ENCODE measurements at places on chromosomes 7 and 10.
A peak's percentile ranks its signal among the peaks of the same experiment; 100 is the strongest.

GRCh38 chr10:71805776-71806703, 32.7 kb upstream of the VSIR start:
- DNase-seq = no peak

GRCh38 chr7:81070956-81071355, 152.1 kb upstream of the SEMA3C start:
- DNase-seq = no peak

DNA sequence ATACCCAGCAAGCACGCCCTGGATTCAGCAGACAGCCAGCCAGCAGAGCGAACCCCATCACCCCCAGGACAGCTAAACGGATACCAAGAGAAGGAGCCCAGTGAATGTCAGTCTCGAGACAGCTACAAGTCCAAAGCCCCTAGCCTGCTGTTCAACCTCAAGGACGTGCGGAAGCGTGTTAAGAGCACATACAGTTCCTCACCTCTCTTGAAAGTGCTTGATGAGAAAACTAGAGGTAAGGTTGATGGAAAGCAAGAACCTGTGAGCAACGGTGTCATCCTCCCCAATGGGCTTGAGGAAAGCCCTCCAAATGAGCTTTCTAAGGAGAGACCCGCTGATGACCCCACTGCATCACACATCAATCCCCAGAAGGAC, 24.9 kb downstream of the C10orf71 start:
- DNase-seq = no peak

DNA sequence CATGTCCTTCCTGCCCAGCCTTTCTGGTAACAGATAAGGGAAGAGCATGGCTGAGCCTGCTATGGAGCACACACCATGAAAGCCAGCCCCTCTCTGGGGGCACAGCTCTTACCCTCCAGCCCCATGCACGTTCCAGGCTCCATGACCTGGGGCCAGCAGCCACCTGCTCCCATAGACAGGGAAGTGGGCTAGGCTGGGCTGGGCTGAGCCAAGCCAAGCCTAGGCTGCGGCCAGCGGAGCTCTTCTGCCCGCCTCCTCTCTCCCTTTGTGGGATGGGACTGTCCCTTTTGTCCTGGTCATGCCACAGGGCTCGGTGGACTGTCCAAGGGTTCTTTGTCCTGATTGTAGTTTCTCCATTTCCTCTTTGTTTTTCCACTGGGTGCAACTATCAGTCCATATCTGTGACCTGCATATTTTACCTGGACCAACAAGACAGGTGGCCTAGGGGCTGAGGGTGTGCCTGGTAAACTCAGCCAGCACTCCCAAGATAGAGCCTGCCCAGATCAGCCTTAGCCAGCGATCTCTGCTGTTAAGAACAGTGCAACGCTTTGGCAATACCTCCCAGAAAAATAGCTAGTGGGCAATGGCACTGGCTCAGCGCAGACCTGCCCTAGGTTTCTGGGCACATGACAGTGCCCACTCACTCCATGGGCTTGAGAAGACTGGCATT, 97.2 kb upstream of the BTBD16 start:
- DNase-seq = no peak

GRCh38 chr7:79876848-79877252, 257.8 kb upstream of the GNAI1 start:
- peak; percentile 90 for DNase-seq

DNA sequence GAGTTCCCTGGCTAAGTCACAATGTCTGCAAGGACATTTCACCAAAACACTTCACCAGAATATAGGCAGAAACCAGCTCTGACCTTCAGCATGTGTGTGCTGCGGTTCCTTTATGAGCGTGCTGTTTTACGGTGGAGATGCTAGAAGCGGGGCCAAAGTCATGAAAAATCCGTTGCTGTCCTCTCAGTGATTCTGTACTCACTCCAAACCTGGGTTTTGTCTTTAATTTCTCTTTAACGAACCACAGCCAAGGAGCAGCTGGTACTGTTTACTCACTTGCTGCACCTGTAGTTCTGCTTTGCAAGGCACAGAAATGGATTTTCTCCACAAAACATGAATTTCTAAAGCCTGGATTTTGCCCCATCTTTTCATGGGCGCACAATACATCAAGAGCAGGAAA, 639.9 kb downstream of the PHTF2 start:
- DNase-seq = no peak

DNA sequence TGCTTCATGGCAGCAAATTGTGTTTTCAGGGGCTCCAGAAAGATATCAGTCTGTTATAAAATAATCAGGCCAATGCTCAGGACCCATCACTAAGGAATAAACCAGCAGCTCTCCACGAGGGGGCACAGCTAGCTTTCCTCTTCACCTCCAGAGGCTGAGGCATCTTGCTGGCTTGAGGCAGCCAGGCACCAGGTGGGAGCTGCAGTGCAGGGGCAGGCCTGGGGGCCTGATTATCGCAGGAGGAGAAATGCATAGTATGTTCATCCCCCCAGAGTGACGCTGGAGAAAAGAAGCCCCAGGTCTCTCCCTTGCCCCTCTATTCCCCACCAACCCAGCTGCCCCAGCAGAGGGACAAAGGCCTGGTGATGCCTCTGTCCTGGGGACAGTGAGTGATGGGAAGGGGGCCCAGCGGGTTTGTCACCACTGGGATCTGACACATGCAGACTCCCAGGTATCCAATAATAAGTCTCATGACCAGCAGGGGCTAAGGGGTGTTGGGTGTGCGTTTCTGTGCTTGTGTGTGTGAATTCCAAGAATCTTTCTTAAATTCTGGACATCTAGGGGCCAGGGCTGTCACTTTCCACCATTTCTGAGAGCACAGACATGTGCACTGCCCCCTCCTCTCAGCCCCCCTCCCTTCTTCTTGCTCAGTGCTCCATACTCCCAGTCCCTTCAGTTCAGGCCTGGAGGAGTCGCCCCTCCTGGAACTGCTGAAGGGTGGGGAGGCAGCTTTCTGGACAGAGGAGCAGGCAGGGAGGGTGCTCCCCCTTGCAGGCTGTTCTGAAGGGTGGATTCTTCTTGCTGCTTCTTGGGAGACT, 128.1 kb upstream of the FAM20C start:
- DNase-seq = no peak

- DNase-seq = no peak
These were observed 107.7 kb downstream of the CACNA2D1 start for GRCh38 chr7:82335927-82336326.

GRCh38 chr10:71525092-71525491, 128.4 kb downstream of the CDH23 start:
- no peak for DNase-seq

DNA sequence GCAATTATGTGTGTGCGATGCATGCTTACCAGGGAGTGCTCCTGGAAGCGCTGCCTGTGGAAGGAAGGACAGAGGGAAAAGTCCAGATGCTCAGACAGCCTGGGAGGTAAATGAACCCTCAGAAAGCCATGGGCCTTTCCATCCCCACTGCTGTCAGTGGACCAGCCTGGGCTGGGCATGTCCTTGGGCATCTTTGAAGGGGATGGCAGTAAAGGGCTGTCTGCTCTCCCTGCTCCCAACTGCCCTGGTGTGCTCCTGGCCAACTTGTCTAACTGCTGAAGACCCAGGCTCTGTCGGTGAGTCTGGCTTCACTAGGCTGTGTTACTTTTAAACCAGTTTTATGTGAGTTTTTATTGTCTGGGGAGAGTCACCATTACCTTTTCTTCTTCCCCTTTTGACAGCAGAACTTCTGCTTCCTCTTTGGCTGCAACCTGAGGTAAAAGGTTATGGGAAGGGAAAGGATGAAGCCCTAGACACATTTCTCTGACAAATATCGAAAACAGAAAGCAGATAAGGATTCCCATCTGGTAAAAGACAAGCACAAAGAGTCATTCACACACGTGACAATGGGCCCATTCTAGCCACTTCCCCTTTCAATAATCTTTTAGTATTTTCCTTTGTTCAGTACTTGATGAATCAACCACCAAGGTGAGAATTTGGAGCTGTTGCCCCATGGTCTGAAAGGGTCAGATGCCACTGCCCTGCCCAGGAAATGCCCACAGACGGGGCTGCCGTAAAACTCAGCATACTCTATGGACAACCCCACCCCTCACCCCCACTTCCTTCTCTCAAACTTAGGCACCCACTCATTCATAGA, 27.6 kb upstream of the PIK3AP1 start:
- no peak for DNase-seq

DNA sequence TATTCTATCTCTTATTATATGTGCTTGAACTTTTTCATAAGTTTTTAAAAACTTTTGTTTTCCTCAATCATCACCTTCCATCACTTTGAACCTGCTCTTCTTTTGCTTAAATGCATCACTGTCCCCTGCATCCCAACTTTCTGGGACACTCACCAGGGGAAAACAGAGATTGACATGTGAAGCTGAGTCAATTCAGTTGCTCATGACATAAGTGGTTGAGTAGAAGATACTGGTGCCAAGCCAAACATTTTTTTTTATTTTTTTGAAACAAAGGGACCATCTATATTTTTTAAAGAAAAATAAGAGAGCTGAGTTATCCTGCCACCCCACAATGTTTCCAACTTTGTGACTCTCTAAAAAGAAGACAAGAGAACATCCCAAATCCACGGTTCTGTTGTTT, 61.8 kb upstream of the AHR start:
- DNase-seq = no peak

GRCh38 chr10:15558136-15558535, 161.6 kb downstream of the ITGA8 start:
- DNase-seq = peak; percentile 49

DNA sequence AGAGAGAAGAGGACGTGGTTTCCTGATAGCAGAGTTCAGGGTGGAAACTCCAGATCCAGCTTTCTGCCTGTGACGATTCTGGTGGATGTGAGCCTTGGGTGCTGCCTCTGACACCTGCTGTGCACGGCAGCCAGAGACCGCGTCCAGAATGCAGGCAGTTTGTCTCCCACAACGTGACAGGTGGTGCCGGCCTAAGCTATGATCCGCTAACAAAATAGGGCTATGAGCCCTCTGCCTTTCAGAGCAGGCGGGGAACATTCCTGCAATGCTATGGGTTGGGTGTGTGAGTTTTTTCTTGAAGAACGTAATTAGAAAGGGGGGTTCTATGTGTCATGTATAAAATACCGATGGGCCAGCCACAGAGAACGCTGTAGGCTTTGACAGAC, 297.3 kb upstream of the PRKCQ start:
- no peak for DNase-seq

DNA sequence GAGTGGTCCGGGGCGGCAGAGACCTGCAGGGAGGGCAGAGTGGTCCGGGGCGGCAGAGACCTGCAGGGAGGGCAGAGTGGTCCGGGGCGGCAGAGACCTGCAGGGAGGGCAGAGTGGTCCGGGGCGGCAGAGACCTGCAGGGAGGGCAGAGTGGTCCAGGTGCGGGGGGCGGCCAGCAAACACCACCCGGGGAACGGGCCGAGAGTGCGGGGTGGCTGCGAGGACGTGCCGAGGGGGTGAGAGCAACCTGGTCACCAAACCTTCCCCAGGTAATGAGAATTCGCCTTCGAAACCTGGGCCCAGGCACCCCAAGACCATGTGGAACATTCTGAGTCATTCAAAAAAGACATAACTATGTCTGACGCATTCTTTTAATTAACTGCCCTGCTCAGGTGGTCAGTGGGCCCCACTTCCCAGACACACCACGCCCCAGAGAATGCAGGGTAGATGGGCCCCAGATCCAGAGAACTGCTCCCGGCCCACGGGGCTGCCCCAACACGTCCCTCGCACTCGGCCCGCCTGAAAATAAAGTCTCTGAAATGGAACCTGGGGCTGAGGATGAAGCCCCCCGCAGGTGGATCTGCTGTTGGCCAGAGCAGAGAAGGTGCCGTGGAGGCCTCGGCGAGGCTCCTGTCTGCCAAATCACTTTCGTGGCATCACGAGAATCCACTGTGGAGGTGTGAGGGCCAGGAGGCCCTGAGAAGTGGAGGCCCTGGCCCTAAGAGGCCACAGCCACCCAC, 12.5 kb upstream of the GPR146 start:
- no peak for DNase-seq

DNA sequence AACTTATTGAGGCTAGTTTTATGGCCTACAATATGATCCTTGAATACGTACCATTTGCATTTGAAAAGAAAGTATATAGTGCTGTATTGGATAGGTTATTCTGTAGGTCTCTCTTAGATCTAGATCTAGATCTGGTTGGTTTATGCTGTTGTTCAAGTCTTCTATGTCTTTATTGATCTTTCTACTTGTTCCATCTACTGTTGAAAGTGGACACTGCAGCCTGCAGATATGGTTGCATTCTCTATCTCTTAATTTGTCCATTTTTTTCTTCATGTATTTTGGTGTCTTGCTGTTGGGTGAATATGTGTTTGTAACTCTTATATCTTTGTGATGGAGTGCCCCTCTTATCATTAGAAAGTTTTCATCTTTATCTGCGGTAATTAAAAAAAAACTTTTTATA, 139.4 kb upstream of the PCDH15 start:
- DNase-seq = no peak

Measured in non-pigmented ciliary epithelial cell (primary cell).